ENCODE measurements at places on chromosomes 11 and 22. TPM values are rescaled to one million over a fixed set of nuclear protein-coding genes. Genes with fewer than 3 reads are reported as not detected.

Gene OR8B8
- not detected for total RNA-seq

DNA sequence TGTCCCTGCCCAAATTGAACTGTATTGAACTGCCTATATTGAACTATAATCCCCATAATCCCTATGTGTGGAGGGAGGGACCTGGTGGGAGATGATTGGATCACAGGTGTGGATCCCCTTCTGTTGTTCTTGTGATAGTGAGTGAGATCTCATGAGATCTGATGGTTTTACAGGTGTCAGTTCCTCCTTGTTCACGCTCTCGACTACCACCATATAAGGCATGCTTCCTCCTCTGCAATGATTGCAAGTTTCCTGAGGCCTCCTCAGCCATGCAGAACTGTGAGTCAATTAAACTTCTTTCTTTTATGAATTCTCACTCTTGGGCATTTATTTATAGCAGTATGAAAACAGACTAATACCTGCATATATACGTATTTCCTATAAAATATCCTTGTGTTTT, 206.5 kb upstream of the PDGFD start:
- H3K4me3 ChIP-seq = no peak overlapping the region
- H3K27me3 ChIP-seq = no peaks in the 10 kb centered on the region
- H3K4me1 ChIP-seq = no peaks in the 10 kb centered on the region
- no peaks in the 10 kb centered on the region for H3K36me3 ChIP-seq
- DNase-seq = no peak

DNA sequence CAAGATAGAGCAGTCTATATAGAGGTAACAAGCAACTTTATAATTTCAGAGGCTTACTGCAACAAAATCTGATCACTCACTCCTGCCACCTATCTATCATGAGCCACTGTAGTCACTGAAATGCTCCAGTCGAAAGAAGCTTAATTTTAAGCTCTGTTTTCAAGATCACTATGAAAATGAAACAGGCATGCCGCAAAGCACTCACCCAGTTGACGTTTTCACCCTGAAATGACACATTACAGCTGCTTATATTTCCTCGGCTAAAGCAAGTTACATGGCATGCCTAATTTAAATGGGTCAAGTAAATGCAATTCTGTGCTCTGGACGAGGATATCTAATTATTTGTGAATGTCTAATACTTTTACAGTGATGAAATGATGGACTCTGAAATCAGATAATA, 616.3 kb downstream of the FAM181B start:
- DNase-seq = no peak
- H3K27me3 ChIP-seq = no peaks in the 10 kb centered on the region
- no peak overlapping the region for H3K27ac ChIP-seq
- no peaks in the 10 kb centered on the region for H3K4me1 ChIP-seq

- peaks cover 36% of the 10 kb centered on the region for H3K4me1 ChIP-seq
- peaks cover 15% of the 10 kb centered on the region for H3K36me3 ChIP-seq
- H3K4me3 ChIP-seq = no peak overlapping the region
- no peaks in the 10 kb centered on the region for H3K27me3 ChIP-seq
- DNase-seq = no peak
Observed at GRCh38 chr11:114316980-114317786, 21.0 kb downstream of the NNMT start.

DNA sequence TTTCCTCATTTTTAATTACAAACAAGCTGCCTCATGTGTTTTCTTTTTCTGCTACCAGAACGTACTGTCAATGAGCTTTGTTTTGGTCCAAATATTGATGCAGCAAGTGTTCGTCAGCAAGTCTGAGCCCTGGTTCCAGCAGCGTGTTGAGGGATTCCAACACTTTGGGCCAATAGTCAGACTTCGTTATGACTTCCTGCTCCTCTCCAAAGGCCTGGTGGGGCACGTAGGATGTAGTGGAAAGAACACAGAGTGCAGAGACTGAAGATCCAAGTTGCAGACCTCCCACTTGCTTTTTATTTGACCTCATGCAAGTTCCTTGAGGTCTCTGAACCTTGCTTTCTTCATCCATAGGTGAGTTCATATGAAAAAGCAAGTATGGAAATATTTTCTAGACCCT, 138.2 kb downstream of the BBOX1 start:
- H3K27ac ChIP-seq = peak overlapping the region; percentile 66
- no peak overlapping the region for H3K4me3 ChIP-seq
- peaks cover 36% of the 10 kb centered on the region for H3K4me1 ChIP-seq
- no peak for DNase-seq
- no peaks in the 10 kb centered on the region for H3K36me3 ChIP-seq

DNA sequence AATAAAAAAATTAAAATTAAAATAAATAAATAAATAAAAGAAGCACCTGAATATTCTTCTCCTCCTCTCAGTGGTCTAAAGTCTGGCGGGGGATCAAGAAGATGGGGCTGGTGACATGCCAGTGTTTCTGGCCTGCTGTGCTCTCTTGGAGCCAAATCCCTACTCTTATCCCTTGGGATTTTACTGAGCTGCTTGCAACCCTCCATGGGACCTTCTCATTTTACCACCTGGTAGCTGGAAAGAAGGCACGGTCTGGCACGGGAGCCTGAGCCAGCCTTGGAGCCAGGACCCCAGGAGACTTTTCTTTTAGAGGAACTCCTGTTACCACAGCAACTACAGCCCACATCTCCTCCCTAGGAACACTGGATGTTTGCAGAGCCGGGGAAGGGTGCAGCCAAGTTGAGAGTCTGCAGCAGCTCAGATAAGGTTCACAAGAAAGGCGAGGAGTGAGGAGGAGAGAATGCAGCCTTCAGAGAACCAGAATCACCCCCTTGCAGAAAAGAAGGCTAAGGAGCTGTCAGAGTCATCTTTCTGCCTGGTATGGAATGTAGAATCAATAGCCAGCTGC, 21.4 kb downstream of the CD6 start:
- peak; percentile 19 for DNase-seq
- peaks cover 12% of the 10 kb centered on the region for H3K27me3 ChIP-seq
- H3K27ac ChIP-seq = no peak overlapping the region

DNA sequence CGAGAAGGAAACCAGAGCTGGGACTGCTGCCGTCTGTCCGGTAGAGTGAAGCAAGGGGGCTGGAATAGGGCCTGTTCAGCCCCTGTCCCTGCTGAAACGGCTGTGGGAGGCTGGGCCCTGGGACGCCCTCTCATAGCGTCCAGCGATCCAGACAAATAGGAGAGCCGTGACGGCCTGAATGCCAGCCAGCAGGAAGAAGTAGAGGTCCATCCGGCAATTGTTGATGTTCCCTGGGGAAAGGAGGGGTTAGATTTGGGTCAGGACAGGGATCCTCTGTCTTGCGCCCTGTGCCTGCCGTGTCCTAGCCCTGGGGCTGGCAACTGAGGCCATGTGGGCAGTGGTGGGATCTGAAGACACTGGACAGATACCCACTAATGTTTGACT, 12.9 kb downstream of the TMEM132A start:
- no peak overlapping the region for H3K4me3 ChIP-seq
- DNase-seq = no peak
- peaks cover 7% of the 10 kb centered on the region for H3K4me1 ChIP-seq
- no peaks in the 10 kb centered on the region for H3K27me3 ChIP-seq

DNA sequence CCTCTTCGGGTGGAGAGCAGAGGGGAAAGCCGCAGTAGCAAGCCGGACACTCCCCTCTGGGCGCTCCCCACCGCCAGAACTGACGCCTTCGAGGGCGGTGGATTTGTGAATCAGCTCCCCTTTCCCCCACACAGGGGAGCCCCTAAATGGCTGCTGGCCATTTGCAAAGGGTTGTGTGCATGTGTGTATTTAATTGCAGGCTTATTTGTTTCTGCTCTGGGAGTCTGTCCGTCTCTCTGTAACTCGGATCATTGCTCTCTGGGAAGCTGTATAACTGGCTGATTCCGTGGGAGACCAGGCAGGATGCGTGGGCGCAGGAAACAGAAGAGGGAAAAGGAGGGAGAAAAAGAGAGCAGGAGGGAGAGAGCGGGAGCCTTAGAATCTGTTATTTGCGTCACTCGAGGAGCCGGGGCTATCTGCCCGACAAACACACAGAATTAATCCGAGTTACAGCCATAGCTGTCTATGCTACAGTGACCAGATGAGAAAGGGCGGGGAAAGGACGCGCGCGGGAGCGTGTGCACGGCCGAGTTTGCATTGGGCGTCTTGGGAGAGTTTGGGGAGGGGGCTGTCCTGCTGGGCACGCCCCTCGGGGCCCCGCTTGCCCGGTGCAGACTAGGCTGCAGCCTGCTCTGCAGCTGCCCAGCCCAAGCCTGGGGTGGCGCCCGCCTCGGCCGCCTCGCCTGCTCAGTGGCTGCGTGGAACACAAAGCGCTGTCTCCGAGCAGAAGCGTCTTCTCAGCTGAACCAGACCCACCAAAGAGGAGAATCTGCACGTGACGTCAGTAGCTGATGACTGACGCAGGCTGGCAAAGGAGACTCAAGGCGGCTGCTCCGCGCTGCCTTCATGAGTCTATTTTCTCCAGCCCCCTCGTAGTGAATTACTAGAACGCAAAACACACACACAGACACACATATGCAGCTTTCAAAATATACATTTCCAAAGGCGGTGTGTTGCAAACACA, 105.3 kb upstream of the HSD17B12 start:
- DNase-seq = no peak
- no peak overlapping the region for H3K27ac ChIP-seq

GRCh38 chr11:78943154-78943553, 368.5 kb upstream of the NARS2 start:
- DNase-seq = no peak
- no peaks in the 10 kb centered on the region for H3K4me1 ChIP-seq
- H3K4me3 ChIP-seq = no peak overlapping the region
- no peaks in the 10 kb centered on the region for H3K36me3 ChIP-seq
